MM.1S (cell line): ENCODE measurements at places on chromosomes 7 and 10.

DNA sequence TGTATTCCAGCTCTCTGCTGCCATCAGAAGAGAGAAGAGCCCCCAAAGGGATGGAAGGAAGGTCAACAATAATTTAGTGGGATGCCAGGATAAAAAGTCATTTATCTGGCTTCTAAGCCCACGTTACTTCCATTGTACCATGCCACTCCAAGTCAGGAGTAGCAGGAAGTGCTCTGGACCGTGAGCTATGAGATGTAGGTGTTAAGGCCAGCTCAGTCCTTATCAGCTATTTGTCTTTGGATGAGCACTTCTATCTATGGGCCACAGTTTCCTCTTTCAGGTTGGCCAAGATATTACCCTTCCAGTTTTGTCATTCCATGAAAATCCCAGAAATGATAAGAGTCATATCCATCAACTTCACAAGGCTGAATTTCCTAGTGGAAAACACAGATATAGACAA is 119.4 kb upstream of the CACUL1 start:
- DNase-seq = no peak

DNA sequence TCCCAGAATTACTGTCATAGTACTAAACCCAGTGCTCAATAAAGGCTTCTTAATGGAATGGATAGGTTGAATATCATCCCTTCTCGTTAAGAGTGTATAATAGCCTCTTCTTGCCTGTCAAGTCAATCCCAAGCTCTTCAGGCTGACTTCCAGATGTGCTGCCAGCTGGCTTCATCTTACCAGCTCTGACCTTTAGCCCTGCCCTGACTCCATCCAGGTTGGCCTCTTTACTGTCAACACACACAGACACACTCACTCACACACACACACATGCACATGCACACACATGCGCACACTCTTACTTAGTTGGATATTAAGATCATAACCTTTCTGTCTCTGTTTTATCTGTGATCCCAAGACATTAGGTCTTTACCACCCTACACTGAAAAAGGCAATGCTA is 49.1 kb downstream of the ASB4 start:
- no peak for DNase-seq

DNA sequence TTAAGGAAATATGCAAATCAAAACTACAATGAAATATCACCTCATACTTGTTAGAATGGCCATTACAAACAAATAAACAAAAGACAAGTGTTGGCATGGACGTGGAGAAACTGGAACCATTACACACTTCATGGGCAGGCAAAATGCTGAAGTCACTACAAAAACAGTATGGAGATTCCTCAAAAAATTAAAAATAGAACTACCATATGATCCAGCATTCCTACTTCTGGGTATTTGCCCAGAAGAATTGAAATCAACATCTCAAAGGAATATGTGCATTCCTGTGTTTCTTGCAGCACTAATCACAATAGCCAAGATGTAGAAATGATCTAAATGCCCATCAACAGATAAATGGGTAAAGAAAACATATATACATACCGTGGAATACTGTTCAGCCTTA is 83.6 kb downstream of the NRCAM start:
- DNase-seq = no peak

- DNase-seq = no peak
Measured at GRCh38 chr10:92405419-92405924, 114.5 kb downstream of the MARCHF5 start.

GRCh38 chr7:94250987-94251386 is 143.7 kb upstream of the COL1A2 start:
- no peak for DNase-seq

DNA sequence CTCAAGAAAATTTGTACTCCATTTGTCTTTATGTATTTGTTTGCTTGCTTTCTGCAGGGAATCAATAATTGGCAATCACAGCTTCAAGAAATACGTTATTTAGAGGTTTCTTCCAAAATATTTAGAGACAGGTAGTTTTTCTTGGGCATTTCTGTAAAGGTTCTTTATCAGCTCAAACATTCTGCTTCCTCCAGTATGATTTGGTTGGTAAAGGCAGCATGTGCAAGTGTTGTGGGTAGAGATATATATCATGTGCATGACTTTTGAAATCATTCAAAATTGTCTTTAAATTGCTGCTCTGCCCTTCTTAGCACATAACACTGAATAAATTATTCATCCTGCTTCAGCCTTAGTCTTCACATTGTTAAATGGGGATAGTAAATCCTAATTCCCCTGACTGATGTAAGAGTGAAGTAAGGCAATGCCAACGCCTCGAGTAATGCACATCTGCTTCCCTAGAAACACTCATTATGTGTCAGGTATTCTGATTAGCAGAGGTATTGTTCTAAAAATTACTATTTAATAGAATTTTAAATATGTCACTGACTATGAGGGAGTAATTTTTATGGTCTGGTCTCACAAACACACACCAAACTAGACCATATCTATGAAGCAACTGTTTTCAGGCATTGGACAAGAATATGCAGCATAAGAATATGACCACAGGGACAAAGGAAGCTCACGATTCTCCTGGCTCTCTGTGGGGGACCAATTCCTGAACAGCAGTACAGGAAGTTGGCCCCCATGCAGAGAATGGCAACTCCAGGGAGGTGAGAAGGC is 77.3 kb upstream of the AKR1E2 start:
- DNase-seq = no peak

DNA sequence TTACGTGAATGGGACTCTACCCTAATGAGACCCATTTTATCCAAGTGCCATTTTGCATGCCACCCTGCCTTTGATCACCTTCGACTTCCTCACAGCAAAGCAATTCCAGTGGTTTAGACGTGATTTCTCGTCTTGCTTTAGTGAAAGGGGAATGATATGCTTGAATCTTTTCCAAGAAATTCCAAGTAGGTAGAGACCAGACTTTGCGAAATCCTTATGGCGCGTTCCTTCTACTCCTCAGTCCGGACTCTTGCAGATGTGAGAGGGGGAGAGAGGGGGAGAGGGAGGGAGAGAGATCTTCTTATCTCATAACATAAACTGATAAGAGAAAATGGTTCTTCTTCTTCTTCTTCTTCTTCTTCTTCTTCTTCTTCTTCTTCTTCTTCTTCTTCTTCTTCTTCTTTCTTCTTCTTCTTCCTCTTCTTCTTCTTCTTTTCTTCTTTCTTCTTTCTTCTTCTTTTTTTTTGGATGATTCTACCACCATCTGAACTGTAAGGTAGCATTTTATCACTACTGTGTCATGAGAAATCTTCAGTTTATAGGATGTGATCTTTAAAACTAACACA is 883 bp downstream of the SPAG6 start:
- no peak for DNase-seq

DNA sequence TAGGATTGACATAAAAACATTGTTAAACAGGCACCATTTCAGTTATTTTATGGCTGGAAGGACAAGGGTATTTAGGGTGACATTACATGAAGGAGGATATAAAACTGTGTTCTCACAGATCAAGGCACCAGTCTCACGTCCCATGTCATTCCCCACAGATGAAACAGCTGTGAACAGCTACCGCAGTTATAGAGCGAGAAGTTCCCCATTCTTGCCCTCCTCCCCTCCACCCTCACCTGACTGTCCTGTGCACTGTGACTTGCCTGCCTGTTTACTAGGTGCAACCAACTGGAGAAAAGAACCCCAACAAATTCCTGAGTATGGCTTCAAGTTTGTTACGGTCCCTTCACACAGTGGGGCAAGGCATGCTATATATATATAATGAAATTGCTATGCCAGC is 141.6 kb downstream of the SND1 start:
- no peak for DNase-seq

GRCh38 chr7:53744403-53744760 is 708.9 kb downstream of the POM121L12 start:
- DNase-seq = no peak

GRCh38 chr7:132495936-132496335 is 80.3 kb downstream of the PLXNA4 start:
- no peak for DNase-seq

DNA sequence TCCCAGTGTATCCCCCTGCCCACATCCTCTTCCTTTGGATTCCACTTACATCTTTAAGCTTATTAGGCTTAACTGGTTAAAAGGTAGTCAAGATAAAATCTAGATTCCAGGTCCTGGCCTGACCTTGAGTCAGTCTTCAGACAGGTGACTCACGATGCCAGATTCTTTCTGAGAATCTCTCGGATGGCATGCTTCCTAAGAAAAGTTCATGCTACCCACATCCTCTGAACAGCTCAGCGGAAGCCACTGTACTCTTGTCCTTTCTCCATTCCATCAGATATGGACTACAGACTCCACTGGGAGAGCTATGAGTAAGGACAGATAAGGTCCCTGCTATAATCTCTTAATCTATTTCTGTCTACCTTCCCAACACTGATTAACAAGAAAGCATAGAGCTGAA is 43.4 kb downstream of the DNMBP start:
- no peak for DNase-seq

- peak; percentile 92 for DNase-seq
Measured at GRCh38 chr7:120997882-120998474, 9.5 kb downstream of the CPED1 start.

DNA sequence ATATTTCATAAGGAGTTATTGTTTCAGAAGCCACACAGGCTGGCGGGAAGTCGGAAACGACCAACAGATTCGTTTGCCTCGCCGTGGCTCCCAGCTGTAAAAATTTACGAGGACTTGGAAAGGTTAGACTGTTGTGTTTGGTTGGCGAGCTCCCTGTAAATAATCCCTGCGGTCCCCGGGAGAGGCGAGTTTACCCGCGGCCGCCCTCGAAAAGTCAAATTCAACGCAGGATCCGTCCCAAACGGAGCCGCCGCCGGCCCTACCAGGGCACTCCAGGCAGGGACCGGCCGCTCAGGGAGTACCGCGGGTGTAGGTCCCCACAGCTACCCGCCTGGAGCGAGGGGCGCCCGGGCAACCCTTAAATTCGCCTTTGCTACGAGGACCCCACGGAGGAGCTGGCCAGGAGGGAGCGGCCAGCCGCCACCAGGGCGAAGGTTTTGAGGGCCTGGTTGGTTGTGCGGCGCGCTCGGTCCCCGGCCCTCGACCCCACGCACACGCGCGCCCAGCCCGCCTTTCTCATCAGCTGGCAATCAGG is 726 bp upstream of the HOXA9 start:
- no peak for DNase-seq

GRCh38 chr7:140592964-140593671 is 47.5 kb downstream of the DENND2A start:
- no peak for DNase-seq

GRCh38 chr7:147774461-147774860 is 816.1 kb upstream of the C7orf33 start:
- DNase-seq = no peak

DNA sequence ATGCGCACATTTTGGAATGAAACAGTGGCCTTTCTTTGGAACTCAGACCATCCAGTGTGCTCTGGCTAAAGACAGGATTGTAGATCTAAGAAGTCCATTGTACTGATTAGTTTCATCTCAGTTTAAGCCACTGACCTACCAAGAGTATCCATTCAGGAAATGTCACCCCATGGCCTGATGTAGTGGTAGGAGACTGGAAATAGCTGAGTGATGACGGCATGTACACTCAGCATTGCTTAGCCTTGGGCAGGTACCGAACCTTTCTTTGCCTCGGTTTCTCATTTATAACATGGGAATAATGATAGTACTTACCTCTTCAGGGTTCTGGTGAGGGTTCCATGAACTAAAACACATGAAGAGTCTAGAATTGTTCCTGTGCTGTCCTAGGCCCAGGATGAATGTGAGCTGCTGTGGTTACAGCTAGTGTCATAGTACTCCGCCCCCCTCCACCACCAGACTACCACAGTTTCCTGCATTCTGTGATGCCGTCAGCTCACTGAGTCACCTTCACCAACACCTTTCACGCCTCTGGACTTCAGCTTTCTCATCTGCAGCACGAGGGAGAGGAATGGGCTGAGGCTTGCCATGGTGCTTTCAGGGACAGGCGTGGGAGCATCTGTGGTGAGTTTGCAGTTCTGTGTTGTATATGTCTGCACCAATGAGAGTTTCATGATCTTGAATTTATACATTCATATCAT is 484.0 kb upstream of the GALNT17 start:
- no peak for DNase-seq

DNA sequence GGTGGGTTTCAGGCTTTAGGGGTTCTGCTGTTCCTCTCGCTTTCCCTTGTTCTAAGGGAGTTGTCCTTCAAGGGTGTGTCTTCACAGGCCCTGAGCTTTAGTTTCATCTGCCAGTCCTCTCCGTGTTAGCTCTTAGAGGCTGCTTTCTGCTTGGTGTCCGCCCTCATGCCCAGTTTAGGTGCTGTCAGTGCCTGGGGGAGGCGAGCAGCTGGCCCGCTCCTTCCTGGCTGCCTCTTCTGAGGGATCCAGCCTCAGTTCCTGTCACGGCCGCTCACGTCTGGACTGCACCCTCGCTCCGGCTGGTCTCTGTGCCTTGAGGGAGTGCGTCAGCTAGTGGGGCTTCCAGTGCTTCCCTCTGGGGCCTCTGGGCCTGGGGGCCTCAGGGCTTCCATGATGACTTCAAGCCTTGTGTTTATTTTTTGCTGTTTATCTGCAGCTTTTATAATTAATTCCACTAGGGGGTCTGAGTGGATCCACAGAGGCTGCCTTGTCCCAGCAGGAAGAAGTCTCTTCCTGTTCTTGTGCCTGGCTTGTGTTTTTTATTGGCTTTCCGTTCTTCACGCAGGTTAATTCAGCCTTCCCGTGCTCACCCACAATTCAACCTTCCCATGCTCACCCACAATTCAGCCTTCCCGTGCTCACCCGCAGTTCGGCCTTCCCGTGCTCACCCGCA is 33.0 kb downstream of the WDR37 start:
- no peak for DNase-seq

- DNase-seq = no peak
Measured at GRCh38 chr10:74052994-74053393, 55.1 kb downstream of the VCL start.

GRCh38 chr10:18455086-18455884 is 196.1 kb downstream of the NSUN6 start:
- no peak for DNase-seq

- DNase-seq = no peak
Measured at GRCh38 chr7:107977048-107977447, 25.9 kb downstream of the LAMB1 start.

GRCh38 chr10:50324680-50325393 is 73.5 kb upstream of the ASAH2 start:
- DNase-seq = no peak

DNA sequence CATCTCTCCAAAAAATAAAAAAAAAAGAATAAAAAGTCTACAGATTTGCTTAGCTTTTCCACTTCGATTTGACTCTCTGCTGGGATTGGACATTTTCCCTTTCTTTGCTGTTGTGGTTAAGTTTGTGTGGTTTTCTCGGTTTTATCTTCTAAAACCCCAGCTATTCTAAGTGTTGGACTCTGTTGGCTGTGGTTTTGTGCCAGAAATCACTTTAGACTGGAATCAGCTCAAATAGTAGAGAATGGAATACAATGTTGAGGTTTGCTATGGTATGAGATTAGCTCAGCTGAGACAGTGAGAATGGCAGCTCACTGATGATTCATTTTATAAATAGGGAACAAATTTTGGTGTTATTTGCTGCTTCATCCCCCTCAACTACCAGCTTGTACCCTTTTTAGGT is 116.0 kb downstream of the BUB3 start:
- no peak for DNase-seq

GRCh38 chr10:86601956-86602602 is 52.3 kb upstream of the OPN4 start:
- no peak for DNase-seq

- DNase-seq = no peak
Measured at GRCh38 chr10:29228562-29228961, 60.3 kb upstream of the LYZL1 start.

- DNase-seq = no peak
Measured at GRCh38 chr10:96201525-96201924, 69.8 kb downstream of the BLNK start.

GRCh38 chr7:142454862-142455261 is 197.0 kb upstream of the PRSS58 start:
- DNase-seq = no peak

GRCh38 chr7:33965183-33965744 is 59.9 kb downstream of the BMPER start:
- no peak for DNase-seq

GRCh38 chr10:14372606-14373005 is 41.9 kb upstream of the FRMD4A start:
- DNase-seq = no peak
